ENCODE measurements at places on chromosomes 4 and X.
A peak's percentile ranks its signal among the peaks of the same experiment; 100 is the strongest.

GRCh38 chr4:140640150-140640748 is 71.5 kb upstream of the UCP1 start:
- no peak for DNase-seq

DNA sequence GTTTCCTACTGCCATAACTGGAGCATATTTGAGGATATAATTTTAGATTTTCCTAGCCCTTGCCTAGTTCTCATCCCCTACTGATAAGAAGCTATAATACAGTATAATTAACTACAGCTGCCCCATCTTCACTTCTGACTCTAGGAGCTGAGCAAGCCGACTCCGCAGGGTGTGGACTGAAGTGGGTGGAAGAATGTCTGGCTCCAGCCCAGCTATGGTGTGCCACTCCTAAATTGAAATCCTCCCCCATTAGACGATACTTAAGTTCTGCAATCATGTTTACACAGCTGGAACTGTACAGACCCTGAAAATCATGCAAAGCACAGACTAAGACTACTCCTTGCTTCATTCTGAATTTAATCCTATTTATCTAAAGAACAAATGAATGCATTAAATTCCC is 93.1 kb downstream of the PCDH19 start:
- no peak for DNase-seq

DNA sequence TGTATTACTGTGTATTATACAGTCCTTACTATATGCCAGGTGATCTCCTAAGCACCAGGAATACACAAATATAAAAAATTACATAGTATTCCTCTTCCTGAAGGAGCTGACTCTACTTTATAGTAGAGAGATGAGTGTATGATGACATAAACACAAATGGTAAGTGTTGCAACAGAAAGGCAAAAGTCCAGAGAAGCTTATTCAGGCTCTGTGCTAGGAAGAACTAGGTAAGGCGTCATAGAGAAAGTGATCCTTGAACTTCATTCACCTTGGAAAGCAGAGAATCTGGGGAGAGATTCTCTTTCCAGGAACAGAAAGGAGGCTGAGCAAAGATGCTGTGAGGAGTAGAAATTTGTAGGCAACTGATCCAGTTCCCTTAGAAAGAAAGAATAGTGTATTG is 115.0 kb upstream of the KCNIP4 start:
- DNase-seq = no peak

- DNase-seq = no peak
These were observed 137.1 kb upstream of the TBL1X start for GRCh38 chrX:9327747-9328145.

GRCh38 chr4:3718462-3718861 is 47.7 kb upstream of the ADRA2C start:
- DNase-seq = no peak

DNA sequence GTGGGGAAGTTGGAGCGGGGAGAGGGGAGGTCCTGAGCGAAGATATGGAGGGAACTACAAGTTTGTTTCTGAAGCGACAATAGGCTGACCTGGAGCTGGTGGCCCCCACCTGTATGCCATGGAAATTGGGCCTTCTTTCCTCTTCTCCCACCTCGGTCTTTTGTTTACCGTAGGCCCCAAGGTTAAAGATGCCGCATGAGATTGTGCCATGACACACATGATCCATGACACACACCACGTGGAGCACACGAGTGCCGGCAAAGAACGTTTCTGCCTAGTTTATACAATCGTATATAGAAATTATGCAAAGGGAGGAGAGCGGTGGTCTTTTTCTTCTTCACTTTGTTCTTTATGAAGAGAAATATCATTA is 408 bp downstream of the TMEM33 start:
- DNase-seq = peak; percentile 44

- DNase-seq = no peak
These were observed 21.7 kb upstream of the SEC24B start for GRCh38 chr4:109411964-109412363.

DNA sequence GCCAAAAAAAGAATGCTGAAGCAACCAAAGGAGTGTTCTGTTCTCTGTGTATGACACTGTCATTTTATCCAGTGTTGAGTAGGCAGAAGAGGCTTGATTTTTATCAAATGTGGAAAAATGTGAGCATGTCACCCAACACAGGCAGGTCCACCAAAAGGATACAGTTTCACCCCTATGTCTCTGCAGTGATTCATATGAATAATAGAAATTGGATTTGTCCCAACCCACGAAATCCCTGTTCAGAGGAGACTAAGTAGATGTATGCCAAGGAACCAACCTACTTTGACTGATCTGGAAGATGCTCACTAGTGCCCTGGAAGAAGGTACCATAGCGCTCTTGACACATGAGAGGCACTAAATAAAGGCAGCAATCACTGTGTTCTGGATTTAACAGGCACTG is 72.5 kb downstream of the FGF13 start:
- DNase-seq = no peak

- DNase-seq = no peak
These were observed 7.5 kb upstream of the CXCL6 start for GRCh38 chr4:73828956-73829355.

- DNase-seq = no peak
These were observed 95.7 kb upstream of the AFAP1 start for GRCh38 chr4:8035371-8035780.

Data from stimulated activated CD4-positive, alpha-beta T cell treated with anti-CD3 and anti-CD28 coated beads, Interleukin-1b, Interleukin-23, amount 100 ng/mL, for 48 hours (primary cell).